ENCODE measurements at places on chromosomes 7 and 10.

DNA sequence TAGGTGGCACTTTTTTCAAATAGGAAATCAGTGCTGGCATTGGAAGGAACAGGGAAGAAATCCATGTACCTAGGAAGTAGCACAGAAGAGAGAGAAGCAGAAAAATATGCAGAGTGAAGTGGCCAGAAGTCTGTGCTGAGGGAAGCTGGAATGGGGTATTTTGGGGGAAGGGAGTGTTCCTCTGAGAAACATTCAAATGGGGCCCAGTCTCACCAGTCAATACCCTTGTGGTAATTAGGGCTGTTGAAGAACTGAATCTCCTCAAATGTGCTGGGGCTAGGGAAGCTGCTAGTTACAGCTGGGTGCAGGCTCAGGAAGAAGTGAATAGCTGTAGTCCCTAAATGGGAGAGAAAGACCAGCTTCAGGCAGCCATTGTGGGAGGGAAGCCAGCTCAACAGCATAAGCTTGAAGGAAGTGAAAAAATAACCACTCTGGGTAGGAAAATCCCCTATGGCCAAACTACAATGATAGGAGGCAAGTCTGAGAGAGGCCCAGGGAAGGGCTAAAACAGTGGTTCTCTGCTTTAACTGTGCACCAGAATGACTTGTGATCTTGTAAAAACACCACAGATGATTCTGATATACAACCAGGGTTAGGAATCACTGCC is 7.6 kb downstream of the NDST2 start:
- DNase-seq: no peak

DNA sequence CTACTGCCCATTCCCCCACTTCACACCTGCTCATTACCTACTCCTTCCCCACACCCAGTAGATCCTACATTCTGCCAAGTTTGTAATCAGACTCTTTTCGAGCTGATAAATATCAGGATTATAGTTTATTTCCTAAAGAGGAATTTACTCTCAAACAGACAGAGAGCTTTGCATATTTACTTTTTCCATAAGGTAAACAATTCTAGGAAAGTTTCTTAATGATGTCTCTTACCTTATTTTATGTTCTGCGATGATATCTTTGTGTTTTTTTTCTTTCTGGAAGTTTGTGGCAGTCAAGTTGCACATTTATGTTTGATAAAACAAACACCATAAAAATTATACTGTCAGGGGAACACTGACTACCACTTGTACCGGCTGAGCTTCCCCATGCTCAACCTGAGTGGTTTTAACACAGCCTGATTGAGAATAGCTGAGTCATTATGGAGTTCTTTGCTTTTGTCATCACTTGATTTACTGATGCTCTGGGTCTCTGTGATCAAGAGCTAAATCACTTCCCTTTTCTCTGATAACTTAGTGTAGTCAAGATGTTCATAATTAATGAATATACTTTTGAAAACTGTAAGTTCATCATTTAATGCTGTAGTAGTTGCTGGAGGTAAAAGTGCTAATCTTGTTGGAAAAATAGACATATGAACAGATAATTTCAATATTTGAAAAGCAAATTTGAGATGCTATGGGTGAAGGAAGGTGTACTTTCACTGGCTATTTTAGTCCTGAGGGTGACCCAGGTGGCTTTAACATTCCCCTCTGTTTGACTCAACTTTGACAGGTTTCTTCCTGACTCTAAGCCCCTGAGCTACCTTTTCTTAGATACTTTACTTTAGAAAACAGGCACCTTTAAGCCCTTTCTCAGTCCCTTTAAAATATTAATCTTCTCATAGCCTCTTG is 1034.5 kb upstream of the LRRTM3 start:
- no peak for DNase-seq

- DNase-seq: no peak
These were observed 18.7 kb upstream of the DDIT4 start for GRCh38 chr10:72254813-72255568.

- DNase-seq: no peak
These were observed 29.3 kb downstream of the INPP5A start for GRCh38 chr10:132566892-132567291.

- DNase-seq: no peak
These were observed 116.8 kb upstream of the AGR3 start for GRCh38 chr7:16998481-16999051.

DNA sequence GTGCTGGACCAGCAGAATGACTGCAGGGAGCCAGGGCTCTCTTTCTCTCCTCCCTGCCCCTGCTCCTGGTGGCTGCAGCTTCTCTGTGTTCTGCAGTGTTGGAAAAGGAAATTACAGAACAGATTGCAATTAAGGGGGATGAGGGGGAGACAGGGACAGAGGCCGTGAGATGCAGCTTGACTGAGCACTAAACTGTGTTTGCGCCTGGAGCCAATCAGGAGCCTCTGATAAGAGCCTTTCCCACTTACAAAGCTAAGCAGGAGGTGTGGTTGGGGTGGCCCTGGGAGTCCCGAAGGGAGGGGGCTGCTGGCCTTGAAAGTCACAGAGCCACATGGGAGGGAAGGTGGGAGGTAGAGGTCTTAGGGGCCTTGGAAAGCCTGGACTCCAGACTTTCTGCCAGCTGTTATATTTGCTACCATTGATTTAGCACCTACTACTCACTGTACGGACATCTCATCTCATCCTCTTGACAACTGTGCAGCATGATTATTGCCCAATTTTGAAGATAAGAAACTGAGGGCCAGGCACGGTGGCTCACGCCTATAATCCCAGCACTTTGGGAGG is 26.7 kb downstream of the TRIM8 start:
- no peak for DNase-seq

DNA sequence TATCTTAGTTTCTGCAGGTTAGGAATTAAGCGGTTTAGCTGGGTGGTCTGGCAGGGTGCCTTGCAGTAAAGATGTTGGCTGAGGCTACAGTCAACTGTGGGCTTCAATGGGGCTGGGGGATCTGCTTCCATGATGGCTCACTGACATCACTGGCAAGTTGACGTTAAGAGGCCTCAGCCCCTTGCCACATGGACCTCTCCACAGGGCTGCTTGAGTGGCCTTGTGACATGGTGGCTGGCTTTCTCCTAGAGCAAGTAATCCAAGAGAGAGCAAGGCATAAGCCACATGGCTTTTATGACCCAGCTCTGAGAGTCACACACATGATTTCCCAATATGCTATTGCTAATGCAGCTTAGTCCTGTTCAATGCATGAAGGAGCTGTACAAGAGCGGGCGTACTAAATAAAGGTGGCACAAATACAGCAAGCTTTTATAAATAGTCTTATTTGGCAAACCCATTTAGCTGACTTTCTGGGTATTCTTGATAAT is 109.1 kb downstream of the SEPTIN7 start:
- no peak for DNase-seq

DNA sequence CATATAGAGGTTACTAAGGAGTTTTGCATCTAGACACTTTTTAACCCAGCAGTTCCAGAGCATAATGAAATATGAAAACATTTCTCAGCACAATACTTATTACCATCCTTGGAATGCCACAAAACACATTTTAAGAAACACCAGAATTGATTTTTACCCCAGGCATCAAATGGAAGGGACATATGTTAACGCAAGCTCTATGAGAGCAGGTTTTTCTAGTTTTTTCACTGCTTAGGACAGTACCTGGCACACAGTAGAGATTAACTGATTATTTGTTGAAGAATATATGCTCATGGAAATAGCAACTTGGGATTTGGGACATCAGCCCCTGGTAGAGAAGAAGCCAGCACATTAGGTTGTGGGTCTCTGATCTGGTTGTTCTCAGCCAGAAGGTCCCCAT is 67.0 kb upstream of the ARID5B start:
- DNase-seq: no peak

GRCh38 chr10:132926070-132926469 is 16.3 kb downstream of the CFAP46 start:
- DNase-seq: no peak

- no peak for DNase-seq
These were observed 3.8 kb downstream of the NEBL start for GRCh38 chr10:20893297-20893696.

DNA sequence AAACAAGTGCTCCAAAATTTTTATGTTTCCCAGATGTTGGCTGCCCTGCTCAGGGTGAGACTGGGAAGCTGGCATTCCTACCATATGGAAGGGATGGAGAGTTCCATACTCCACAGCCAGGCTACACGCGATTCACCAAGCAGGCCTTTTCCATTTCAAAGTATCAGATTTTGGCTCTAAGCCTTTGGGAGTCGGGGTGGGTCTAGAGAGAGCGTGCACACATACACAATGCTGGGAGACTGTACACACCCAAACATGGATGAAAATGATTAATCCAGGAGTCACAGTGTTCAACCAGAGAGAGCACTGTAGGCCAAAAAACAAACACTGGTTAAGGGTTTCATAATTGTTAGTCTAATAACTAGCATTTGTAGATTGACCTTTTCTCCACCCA is 295.0 kb downstream of the BICC1 start:
- DNase-seq: peak; percentile 57

- DNase-seq: peak; percentile 26
These were observed 8.6 kb upstream of the TAS2R60 start for GRCh38 chr7:143434660-143435059.

- DNase-seq: peak; percentile 87
These were observed 46.9 kb upstream of the STK17A start for GRCh38 chr7:43535810-43536585.

DNA sequence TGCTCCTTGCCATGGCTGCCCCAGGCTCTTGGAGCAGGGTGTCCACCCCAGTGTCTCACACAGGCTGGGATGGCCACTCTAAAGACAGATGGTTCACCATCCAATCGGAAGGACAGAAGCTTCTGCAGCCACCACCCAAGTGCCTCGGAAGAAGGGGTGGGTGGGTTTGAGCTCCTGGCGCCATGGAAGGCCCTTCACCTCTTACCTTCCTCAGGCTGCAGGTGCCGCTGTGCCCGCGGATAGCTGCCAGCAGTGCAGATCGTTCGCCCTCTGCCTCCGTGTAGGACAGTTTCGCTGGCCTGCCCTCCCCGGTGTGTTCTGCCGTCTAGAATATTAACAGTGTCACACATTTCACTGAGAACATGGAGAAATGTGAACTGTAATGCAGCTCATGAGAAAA is 243.6 kb upstream of the GRB10 start:
- no peak for DNase-seq

- DNase-seq: no peak
These were observed 24.1 kb upstream of the CARD11 start for GRCh38 chr7:3067606-3068380.

GRCh38 chr7:32890010-32890792 is 1.4 kb downstream of the KBTBD2 start:
- no peak for DNase-seq

DNA sequence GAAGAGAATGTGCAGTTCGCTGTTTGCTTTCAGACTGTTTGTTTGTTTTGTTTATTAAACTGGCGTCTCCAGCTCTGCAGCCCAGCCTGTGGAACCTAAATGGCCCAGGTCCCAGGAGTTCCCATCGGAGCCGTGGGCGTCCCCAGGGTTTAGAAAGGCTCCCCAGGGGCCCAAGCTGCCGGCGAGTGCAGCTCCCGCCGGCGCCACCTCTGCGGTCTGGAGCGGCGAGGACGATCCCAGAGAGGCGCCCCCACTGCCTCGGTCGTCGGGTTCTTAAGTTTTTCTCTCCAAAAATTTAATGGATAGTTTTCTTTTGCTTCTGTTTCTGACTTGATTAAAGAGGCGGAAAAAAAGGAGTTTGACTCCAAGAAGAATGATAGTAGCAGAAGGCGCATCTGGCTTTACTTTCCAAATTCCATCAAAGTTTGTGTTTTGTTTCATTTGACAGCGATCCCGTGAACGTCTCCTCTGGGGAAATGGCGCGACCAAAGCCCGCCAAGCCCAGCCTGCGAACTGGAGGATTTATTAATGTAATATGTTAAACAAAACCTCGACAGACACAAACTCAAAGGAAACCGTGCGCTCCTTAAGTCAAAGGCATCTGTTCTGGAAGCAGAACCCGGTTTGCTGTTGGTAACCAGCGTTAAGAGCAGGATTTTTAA is 718 bp upstream of the FZD1 start:
- no peak for DNase-seq

DNA sequence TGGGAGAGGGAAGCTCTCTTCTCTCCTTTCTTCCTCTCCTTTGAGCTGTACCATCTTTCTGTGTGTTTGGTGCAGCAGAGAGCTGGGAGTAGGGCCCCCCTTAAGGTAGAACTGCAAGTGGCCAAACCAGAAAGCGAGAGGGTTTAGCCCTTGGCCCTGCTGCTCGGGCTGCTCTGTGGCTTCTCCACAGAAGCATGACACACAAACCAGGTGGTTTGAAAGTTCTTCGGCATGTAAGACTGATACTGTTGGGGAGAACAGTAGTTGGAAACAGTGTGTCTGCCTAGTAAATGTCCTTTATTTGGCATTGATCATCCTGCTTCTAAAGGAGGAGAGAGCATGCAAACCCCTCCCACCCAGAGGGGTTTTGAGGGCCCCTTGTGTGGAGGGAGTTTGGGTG is 277.8 kb downstream of the CELF2 start:
- no peak for DNase-seq

DNA sequence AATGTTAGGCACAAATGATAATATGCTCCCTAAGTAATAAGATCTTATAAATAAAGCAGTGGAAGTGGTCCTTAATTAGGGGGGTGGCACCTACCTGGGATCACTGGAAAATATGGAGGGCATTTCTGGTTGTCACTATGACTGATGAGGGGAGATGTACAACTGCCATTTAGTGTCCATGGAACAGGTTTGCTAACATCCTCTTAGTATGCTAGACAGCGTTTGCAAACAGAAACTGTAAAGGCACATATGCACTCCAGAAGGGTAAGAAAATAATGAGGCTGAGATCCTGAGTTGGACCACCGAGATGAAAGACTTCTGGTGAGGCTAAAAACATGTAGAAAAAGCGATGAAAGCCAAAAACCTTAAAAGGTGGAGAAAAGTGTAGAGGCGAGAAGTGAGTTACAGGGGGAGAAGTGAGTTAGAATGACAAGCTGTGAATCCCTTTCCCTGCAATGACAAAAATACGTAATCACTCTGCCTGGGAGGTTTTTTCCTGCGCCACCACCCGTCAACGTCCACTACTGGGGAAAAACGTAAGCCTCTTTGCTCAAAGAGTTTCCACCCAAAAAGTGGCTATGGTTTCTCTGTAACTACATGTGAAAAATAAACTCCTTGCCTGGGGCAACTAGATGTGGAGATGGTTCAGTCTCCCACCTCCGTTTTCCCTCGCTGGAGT is 767 bp downstream of the KRIT1 start:
- no peak for DNase-seq

DNA sequence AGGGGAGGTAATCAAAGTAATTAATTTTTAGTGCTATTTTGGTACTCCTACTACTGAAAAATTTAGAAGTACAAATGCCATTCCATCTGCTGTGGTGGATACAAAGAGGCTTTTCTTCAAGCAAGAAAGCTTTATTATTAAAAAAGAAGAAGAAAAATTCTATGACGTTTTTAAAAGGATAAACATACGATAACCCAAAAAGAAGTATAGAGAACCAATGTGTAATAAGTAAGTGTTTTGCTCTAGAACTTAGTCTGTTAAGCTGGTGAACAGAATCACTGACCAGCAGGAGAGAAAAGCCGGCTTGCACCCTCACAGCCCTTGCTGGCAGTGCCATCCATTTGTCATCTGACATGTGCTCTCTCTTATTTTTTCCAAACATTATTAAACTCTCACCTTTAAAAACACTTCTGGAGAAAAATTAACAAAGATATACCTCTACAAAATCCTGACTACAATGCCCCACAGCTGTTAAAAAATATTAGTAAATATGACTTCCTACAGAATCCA is 81.5 kb downstream of the SRPK2 start:
- DNase-seq: no peak

GRCh38 chr7:99314504-99314903 is 11.2 kb upstream of the ARPC1A start:
- no peak for DNase-seq
